ENCODE measurements at places on chromosomes 12 and 14.

DNA sequence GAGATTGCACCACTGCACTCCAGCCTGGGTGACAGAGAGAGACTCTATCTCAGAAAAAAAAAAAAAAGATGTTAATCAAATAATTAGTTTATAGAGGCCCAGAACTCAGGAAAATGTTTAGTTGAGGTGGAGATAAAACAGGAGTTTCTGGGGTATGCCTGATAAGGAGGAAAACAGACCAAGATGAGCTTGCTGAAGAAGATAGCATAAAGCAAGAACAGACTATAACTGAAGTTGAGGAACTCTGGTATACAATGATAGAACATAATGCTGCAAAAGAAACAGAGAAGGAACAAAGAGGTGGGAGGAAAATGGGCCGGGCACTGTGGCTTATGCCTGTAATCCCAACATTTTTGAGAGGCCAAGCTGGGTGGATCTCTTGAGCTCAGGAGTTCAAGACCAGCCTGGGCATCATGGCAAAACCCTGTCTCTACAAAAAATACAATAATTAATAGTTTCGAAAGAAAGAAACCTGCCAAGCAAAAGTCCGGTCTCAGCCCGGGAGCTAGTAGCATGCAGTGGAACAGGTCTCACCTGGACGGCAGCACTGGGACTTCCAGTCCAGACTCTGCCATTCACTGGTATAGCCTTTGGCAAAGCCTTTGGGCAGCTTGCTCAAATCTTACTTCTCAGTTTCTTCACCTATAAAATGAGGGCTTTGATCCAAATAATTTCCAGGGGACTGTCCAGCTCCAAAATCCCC lies 25.4 kb downstream of the SLC35E3 start:
- DNase-seq, result no peak

- DNase-seq, result no peak
Measured at GRCh38 chr12:70327541-70327940, 38.5 kb upstream of the KCNMB4 start.

DNA sequence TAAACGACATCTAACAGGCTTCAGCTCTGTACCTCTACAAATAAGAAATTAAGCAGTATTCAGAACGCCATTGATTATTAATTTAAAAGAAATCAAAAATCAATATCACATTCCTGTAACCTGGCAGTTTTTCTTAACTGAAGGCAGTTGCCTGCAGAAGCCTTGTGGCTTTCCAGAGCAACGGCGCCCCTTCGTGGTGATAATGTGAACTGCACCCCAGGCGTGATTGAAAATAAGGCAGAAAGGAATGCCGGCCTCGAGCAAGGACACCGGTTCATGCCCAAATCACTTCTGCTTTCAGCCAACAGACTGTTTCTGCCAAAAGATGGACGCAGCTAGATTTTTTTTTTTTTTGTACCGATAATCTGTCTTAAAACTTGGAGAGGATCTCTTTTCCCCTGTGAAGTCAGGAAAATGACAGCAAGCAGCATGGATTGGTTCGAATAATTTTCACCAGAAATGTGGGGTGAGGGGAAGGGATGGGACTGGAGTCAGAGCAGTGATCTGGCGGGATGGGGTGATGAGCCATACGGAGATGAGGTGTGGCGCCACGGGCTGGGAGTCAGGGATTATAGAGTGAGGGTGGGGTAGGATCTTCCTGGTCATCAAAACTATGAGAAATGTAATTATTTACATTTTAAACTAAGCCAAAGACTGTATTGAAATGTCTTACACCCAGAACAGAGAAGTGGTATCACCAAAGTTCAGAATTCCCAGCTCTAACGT lies 473.0 kb downstream of the DPF3 start:
- no peak for DNase-seq

GRCh38 chr14:93780813-93781400 lies 7.4 kb downstream of the PRIMA1 start:
- no peak for DNase-seq

- no peak for DNase-seq
Measured at GRCh38 chr14:90815822-90816662, at the start of gene TTC7B. TSS of gene TTC7B (minus strand) at chr14:90816430. CDS start at chr14:90816295, 135 bp downstream.

- DNase-seq, result no peak
Measured at GRCh38 chr14:93219103-93219726, 12.2 kb downstream of the UBR7 start.

DNA sequence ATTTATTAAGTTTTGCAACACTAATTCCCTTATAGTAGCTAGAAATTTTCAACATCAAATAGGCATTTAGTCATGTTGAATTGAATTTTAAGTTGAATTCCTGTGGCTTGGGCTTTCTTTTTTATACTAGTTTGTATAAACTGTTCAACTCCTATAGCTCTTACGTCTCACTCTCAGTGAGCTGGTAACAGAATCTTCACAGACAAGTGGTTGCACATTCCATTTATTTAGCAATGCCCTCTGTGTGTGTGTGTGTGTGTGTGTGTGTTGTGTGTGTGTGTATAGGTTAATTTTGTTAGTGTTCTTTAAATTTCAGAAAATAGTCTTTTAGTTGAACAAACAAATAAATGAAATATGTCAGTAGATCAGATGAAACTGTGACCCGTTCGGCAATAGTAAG lies 425.0 kb downstream of the NPAS3 start:
- DNase-seq, result no peak

DNA sequence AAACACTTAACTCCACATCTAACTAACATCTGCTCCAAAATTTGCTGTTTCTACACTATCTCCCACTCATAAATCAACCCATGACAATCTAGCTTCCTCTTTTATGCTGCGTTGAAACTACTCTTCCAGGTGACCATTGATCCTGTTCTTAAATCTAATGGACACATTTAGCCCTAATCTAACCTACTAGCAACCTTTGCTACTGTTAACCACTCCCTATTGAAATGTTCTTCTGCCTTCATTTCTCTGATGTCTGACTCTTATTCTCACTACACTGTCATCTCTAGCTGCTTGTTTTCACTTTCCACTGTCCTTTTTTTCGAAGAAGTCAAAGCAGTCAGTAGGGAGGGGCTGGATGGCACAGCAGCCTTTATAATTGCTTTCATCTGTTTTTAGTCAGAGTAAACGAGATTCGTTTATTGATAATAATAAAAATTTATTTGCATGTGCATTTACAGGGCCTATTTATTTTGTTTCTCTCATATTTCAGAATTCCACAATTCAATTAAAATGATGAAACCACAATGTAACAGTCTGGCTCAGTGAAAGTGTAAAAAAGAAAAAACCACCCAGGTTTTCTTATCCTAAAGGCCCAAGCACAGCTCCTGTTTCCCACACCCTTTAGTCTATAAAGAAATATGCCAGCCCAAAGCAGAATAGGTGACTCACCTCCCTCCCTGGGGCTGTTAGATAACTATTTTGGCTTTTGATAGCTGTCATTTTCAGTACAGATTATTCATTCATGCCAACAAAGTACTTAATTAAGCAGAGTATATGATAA lies 44.9 kb downstream of the ATP2B1 start:
- no peak for DNase-seq

- DNase-seq, result no peak
Measured at GRCh38 chr12:84085046-84085445, 827.6 kb downstream of the SLC6A15 start.

GRCh38 chr14:88289996-88290395 lies 33.1 kb downstream of the KCNK10 start:
- DNase-seq, result no peak

- DNase-seq, result no peak
Measured at GRCh38 chr14:89422181-89422951, 5.3 kb upstream of the FOXN3 start.

GRCh38 chr14:89342049-89342448 lies 75.0 kb downstream of the FOXN3 start:
- DNase-seq, result no peak

DNA sequence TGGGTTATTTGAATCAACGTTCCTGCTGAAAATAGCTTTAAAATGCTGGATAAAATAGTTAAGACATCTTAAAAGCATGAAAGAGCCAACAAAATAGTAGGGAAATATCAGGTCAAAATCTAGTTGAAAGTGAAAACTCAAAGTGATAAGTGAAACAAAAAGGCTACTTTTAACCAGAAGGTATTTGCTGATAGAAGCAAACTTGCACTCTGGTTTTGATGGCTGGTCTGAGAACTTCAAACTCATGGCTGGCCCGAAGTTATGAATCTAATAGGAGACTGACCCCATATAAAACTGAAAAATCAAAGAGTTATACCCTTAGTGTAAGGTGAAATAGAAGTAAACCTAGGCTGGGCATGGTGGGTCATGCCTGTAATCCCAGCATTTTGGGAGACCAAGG lies 66.3 kb upstream of the HOXC13 start:
- DNase-seq, result no peak

- no peak for DNase-seq
Measured at GRCh38 chr12:64160711-64161060, 61.4 kb downstream of the KICS2 start.

DNA sequence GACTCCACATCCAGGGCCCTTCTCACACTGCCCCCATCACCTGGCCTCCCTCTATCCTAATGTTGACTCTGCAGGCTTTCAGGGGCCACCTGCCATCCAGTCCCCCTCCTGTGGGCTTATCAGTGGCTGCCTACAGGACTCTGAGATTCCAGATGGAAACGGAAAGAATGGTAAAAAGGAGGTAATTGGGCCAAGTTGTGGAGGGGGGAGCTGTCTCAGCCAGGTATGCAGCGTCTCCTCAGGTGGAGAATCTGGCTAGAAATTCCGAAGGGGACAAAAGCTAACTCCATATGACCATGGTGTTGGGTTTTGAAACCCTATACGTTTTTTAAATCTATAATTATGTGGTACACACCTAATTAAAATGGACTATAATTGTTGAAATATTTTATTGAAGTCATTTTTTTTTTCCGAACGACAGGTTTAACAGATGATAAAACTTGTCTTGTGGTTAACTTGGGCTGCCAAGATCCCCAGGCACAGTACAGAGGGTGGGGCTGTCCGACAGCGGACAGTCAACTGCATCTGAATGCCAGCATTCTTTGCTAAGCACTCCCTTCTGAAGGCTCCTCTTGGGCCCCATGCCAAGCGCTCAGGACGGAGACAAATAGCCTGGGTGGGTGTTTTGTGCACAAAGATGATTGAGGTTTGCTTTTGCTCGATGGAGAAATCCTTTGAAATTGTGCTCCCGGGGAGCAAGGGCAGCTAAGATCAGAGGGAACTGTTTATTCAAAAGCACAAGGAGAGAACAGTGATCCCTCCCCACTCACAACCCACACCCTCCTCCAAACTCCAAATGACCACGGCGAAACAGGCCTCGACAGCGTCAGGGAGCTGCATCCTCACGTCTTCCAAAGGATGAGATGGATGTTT lies 365.6 kb downstream of the BCL11B start:
- DNase-seq, result peak; percentile 7

DNA sequence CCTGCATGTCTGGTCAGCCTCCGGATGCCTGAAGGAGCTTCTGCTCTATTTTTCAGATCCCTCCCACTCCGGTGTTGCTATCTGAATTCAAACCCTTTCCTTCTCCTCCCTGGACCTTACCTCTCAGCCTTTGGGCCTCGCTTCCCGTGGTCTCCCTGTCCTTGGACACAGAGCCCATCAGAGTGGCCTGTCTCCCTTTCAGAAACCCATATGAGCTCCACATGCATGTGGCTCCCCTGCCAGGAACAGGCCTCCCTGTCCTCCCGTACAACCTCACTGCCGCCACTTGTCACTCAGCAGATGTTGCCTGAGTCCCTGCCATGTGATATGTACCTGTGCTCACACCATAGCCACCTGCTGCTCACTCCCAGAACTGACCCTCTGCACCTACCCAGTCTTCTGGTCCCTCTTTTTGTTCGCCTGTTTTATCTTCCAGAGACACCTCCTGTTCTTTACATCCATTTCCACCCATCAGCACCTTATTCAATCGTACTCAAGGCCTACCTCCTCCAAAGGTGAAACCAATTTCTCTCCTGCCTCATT lies 182.5 kb downstream of the ZFP36L1 start:
- no peak for DNase-seq

DNA sequence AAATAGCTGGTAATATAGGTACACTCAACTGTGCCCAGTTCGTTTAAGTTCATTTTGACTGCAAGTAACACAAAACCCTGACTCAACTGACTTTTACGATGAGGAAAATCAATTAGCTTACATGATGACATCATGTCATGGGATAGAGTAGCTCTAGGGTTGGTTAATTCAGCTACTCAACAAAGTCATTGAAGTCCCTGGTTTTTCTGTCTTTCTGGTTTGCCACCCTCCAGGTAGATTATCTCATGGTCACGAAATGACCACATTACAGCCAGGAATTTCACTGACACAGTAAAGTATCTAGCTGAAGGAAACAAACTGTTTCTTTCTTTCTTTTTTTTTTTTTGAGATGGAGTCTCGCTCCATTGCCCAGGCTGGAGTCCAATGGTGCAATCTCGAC lies 68.5 kb upstream of the FUT8 start:
- no peak for DNase-seq

DNA sequence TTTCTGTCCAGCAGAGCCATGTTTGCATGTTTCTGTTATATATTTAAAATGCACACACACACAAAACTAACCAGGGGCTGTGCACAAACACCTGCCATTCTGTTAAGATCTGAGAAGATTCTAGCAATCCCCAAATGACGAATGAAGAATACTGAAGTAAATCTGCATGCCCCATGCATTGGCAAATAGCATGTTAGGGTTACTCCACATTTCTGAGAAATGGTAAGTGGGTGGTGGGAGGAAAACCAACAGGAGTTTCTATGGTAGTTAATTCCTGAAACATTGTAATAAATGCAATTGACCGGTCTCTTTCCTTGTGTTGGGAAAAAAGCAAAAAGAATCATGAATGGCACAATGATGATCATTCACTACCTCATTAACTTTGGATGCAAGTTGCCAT lies 318.0 kb downstream of the BCAT1 start:
- no peak for DNase-seq

DNA sequence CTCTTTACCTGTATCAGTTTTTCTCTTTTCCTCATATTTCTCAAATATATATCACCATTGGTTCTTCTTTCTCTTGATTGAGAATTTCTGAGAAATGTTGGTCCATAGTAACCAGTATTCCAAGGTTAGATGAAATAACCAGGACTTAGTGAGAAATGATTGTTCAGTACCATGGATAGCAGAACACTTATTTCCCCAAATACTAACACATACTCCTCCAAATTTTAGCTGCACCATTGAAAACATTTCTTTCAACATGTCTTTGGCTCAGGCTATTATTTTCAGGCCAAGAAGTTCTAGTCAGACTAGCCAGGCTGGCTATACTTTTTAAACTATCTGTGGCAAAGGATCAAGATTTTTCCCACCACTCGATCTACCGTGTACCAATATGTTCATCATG lies 113.3 kb downstream of the PTPRO start:
- no peak for DNase-seq
